ENCODE measurements at places on chromosomes 13 and 19.

- DNase-seq, result no peak
Measured at GRCh38 chr19:46065486-46066071, 24.8 kb upstream of the IGFL4 start.

GRCh38 chr19:2790557-2791271, 5.4 kb downstream of the THOP1 start:
- no peak for DNase-seq

DNA sequence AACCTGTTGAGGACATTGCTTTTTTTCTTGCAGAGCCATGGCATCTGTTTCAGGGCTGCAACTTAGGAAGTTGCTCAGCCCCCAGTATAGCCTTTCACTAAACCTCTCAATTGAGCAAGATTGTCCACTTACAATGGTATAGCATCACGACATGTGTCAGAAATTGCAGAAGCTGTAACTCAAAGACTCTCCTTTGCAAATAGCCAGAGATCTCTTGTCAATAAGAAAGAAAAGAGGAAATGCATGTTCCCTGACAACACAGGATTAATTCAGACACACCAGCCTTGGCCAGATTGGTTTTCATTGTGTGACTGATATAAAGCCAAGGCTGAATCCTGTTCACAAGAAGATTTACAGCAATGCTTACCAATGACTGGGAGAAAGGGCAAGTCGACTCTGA, 38.7 kb upstream of the CYSLTR2 start:
- DNase-seq, result no peak

DNA sequence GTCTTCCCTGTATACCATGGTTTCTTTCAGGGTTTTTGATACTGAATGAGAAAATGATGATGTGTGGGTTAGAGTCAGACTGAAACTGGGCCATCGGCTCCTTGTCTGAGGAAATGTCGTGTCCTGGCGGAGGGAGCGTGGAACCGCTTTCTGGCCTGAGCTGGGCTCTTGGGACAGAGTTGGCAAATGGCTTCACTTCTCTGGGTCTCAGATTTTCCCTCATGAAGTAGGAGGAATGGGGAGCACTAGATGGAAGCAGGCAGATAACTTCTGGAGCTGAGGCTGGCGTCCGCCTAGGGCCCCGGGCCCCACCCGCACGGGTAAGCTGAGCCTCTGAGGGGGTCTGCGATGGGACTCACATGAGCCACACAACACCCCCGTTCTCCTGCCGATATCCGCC, 133.3 kb upstream of the WASF3 start:
- DNase-seq, result no peak

- no peak for DNase-seq
Measured at GRCh38 chr13:113854238-113855011, 9.5 kb downstream of the GAS6 start.

GRCh38 chr19:51098365-51099046, 9.7 kb downstream of the CTU1 start:
- no peak for DNase-seq

- no peak for DNase-seq
Measured at GRCh38 chr19:4327877-4328242, 10.8 kb downstream of the STAP2 start.

DNA sequence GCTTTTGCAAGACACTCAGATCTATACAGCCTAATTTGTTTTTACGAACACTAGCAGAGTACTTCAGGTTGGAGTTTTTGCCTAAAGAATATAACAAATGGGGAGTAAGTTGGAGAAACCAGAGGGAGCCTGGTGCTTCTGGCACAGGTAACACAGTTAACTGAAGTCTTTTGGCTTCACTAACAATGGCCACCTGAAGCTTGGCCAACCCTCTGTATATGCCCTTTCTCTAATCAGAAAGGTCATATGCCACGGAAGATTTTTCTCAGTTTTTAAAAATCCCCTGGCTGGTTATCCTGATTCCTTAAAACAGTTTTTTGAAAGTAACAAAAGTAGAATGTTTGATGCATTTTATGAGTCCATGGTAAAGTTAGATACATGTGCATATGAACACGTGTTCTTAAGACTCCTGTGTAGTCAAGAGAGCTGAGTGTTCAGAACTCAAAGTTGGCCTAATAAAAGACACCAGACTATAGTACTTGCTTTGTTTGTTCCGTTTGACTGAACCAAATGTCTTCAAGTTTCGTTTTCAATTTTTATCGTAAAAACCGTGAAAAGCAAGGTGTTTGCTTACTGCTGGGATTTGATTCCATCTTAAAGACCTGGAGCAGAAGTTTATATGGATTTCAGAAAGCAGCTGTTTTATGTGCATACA, 137.5 kb downstream of the KCNRG start:
- peak; percentile 71 for DNase-seq

DNA sequence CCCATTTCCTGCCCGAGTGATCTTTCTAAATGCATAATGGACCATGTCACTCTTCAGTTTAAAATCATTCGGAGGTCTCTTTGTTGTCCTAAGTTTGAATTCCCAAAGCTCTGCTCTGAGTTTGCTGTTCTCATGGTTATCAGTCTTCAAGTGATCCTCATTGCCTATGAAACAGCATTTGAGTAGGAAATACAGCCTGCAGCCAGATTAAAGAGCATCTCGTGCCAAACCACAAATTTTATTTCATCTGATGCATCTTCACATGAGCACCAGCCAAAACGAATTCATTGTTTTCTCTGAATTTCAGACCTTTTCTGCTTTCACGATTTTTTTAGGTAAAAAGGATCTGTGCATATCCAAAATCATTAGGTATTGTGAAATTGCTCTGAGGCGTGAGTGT, 299.6 kb downstream of the TDRD3 start:
- DNase-seq, result no peak

DNA sequence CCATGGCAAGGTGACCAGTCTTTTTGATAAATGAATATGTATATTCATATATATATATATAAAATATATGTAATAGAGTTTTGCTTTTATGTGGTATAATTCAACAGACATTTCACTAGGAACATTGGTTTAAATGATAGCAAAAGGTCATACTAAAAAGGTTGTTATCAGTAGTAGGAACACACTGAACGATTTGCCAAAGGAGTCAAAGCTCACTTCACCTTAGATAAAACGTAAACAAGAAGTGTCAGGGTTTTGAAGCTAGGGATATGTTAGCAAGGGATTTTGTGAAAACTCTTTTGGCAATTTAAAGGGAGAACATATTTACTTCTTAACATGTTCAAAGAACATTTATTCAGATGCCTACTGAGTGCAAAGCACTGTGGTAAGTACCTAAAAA, 8.0 kb upstream of the HS6ST3 start:
- DNase-seq, result no peak

DNA sequence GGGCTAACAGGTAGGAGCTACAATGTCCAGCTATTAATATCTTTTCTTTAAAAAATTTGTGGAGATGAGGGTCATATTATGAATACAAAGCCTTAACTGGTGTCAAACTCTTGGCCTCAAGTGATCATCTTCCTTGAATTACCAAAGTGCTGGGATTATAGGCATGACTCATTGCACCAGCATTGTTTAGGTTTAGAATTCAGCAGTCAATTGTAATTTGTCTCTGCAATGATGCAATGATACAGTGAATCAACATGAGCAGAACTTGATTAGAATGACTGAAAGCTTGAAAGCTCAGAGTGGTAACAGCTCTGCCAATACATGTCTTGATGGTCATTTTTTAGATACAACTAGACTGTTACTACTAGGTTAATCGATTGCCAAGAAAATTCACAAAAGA, 752.8 kb upstream of the MIR17HG start:
- no peak for DNase-seq

DNA sequence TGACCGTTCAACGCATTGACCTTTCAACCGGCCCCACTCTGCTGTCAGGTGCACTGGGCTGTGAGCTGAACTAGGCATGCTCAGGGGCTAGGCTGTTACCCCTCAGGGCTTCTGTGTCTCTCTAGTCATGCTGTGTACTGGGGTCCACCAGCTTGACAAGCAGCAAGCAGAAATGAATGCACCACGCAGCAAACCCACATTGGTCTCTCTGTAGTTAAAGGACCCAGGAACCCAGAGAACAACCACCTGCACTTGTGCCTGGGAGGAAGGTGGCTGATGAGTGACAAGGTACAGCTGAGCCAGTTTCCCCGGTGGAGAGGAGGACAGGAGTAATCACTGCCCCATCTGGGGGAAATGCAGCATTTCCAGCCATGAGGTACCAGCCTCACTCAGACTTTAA, 159.9 kb downstream of the USP12 start:
- DNase-seq, result no peak

- no peak for DNase-seq
Measured at GRCh38 chr19:19443902-19444680, 38.6 kb downstream of the GATAD2A start.

DNA sequence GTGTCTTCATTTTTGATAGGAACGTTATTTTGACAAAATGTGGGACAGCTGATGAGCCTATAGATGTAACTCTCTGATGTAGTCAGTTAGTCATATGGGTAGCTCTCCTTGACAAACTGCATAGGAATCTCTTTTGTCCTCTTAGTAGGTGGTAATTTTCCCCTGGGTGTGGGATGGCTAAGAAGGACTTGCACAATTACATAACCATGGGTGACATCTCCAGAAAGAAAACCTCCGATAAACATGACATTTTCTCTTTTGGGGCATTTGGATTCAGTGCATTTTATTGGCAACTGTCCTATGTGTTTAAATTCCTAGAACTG, 41.8 kb downstream of the IGFL3 start:
- DNase-seq, result no peak

DNA sequence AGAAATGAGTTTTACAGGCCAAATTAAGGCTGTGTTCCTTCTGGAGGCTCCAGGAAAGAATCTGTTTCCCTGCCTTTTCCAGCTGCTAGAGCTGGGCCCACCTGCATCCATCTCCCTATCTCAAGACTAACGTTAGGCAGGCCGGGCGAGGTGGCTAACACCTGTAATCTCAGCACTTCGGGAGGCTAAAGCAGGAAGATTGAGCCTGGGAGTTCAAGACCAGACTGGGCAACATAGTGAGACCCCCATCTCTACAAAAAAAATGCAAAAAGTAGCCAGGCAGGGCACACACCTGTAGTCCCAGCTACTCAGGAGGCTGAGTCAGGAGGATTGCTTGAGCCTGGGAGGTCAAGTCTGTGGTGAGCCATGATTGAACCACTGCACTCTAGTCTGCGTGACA, 14.6 kb downstream of the HIF3A start:
- no peak for DNase-seq

GRCh38 chr19:18262917-18263316, 11.3 kb downstream of the IQCN start:
- DNase-seq, result no peak

Measured in Karpas-422 (cell line).